ENCODE measurements at places on chromosomes 7 and 10.

- DNase-seq, result no peak
Observed at GRCh38 chr10:127210936-127211466, 14.6 kb upstream of the INSYN2A start.

DNA sequence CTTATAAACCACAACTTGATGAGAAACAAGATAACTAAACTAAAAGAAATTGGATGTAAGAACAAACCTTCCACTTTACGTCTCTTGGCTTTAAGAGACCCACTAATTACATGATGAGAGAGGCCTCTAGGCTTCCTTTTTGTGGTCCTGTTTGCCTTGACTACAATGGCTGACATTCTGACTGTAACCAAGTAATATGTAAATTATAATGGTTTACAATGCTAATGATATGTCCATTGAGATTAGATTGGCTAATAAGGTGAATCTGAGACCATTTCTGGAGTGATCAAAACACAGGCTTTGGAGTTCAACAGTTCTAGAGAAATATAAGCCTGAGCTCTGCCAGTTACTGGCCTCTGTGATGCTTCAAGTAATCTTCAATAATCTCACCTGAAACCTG lies 39.4 kb upstream of the AGMO start:
- no peak for DNase-seq

DNA sequence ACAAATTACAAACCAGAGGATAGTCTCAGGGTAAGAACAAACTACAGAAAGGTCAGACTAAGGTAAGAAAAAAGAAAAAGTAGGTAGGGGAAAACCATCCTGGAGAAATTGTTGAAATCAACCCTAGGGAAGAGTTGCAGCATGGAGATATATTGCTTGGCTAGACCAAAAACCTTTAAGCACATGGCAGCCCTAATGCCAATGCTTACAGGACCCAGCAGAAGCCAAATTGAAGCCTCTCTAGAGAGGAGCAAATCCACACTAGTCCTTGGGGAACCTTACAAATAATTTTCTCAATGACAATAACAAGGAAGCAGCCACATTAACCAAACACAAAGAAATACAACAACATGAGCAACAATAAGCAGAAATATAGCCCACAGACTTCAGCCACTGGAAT lies 81.9 kb downstream of the CNOT4 start:
- no peak for DNase-seq

DNA sequence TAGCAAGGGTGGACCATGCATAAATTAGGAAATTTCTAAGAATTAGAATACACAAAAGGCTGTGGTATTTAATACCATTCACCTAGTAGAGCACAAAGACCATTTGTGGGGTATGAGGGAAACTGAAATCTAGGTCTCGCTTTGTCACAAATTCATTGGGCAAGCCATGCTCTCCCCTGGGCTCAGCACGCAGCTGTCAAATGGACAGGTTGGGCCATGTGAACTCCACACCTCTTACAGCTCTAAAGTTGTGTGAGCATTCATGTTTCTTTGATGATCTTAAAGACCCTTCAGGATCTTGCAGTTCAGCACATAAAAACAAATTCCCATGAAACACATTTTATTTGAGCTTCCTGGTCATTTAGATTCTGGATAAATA lies 121.3 kb downstream of the CHN2 start:
- DNase-seq, result no peak

- DNase-seq, result no peak
Observed at GRCh38 chr7:11193131-11193867, 219.6 kb downstream of the PHF14 start.

DNA sequence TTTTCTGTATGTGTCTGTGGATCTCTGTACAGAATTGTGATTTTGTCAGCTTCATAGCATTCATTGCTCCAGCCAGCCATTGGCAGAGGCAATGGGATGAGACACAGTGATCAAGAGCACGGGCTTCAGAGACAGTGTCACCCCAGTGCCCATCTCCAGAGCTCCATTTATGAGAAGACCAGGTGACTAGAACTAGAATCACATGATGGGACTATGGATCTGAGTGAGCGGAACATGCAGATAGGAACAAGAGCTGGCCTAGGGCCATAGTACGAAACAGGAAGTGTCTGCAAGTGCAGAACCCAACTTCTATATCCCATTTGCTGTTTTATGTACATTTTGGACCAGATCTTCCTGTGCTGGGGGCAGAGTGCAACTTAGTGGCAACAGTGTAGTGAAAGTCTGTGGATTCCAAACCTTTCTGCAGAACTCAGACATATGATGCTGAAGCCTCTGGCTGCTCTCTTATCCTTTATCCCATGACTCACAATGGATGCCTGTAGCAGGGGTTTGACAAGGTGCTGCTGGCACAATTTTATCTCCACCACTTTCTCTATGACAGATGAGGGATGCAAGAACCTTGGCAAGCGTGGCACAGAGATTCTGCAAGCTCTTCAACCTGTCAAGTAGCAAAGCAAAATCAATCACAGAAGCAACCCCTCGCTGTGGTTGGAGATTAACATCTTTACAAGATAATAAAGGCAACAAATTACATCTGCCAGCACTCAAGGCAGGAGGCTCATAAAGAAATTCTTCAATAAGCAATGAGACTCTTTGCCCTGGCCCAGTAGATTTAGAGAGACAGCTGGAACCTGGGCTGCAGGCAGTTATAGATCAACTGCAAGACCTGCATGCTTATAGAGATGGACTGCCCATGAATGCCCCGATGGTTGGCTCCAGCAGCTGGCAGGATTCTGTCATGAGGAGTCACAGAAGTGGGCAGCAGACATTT lies 681.3 kb downstream of the TNS3 start:
- no peak for DNase-seq

- no peak for DNase-seq
Observed at GRCh38 chr7:81908220-81908619, 138.4 kb upstream of the HGF start.

DNA sequence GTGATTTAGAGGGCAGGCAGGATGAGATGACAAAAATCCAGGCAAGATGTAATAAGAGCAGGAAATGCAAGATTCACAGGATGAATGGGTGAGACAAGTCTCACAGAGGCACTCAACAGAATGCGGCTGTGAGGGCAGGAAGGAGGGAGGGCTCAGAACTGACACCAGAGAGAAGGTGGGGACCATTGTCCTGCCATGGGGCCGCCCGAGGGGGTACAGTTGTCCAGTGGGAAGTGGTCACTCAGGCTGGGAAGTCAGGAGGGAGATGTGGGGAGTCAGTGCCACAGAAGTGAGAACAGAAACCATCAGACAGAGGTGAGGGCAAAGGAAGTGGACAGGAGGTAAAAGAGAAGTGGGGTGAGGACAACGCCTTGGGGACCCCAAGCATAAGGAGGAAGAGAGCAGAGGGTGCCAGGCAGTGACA lies 8.9 kb downstream of the HIP1 start:
- no peak for DNase-seq

DNA sequence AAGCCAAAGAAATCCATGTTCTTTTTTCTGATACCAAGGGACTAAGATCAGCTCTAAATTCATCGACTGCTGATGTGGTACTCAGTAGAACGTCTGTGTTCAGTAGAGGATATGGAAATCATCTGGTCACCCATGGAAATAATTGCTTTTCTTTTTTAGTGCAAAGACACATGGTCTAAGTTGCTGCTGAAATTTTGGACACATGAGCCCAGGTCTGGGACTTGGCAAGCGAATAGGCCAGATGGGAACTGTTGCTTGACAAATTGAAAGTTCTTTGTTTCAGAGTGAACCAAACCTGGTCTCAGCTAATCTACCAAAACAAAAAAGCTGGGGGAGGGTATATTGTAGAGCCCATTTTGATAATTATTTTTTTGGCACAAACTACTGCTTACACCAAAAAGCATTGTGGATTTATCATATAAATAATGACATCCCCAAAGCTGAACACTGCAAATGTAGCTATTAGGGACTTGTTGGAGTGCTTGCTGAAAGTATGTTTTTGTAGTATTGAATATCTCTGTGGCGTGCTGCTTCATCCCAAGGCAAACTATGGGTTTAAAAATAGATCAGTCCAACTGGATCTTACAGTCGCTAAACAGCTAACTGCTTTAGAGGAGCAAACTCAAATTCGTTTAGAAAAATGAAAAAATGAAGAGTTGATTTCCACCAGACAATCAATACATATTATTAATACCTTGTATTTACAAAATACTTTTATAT lies 144.7 kb downstream of the TRIL start:
- DNase-seq, result no peak

- no peak for DNase-seq
Observed at GRCh38 chr7:127901895-127902703, 129.1 kb downstream of the LRRC4 start.

DNA sequence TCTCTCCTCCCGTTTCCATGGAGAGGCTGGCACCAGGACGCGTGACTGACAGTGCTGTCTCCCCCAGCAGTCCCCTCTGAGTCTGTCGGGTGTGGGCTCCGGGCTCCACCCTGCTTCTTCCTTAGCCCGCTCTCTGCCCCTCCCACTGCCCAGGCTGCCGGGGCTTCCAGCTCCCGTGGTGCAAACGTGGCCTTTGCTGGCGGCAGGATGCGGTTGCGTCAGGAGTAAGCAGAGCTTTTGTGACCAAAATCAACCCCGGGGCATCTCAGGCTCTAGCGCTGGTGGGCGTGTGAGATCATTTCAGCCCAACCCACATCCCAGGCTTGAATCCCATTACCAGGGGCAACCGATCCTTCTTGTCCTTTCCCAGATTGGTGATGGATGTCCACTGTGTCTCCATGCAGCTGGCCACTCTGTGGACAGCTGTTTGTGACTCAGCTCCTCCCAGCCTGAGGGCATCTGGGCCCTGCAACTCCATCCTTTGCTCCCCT lies 28.2 kb downstream of the PTPRE start:
- no peak for DNase-seq

DNA sequence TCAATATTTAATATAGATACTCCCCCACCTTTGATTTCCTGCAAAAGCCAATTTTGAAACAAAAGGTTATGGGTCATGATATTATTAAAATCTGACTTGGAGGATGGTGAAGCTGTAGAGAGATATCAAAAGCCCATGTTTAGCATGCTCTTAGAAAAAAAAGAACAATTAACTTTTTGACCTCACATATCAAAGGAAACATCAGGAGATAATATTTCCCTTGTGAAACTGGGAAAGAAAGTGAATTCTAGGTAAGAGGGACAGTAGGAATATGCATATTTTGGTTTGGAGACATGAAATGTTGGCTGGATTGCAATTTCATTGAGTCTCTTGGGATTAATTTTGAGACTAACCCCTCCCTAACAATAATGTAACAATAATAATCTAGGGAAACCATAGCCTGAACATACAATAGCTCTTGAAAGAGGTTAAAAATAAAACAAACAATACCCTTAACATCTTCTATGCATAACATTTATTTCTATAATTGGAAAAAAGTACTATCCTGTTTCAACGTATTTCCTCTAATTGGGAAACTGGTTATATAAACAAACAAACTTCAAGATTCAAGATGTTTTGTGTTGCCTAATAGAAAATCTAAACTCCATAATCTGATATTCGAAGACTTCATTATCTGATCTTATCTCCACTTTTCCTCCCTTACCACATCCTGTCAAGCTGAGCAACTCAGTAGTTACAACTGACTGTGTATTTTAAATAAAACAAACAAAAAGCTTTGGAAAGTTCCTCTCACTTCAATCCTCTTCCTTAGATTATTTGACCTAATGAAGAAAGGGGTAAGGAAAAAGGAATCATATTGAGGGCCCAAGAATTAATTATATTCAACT lies 14.8 kb downstream of the TMEM26 start:
- no peak for DNase-seq

DNA sequence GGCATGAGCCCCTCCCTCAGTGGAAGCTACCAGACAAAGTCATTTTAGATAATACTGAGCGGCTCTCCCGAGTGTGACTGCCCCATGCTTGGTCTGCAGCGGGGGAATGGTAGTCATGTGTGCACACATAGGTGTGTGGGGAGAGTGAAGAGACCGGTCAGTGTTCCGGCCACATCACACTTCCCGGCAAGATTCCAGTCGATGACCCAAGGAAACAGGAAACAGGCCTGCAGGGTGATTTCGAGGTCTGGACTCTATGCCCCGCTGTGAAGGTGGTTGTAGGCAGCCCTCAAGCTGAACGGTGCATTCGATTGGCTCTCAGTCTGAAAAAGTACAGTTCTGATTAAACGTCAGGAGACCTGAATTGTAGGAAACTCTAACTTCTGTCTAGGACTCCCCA lies 73.2 kb downstream of the SYPL1 start:
- DNase-seq, result no peak

DNA sequence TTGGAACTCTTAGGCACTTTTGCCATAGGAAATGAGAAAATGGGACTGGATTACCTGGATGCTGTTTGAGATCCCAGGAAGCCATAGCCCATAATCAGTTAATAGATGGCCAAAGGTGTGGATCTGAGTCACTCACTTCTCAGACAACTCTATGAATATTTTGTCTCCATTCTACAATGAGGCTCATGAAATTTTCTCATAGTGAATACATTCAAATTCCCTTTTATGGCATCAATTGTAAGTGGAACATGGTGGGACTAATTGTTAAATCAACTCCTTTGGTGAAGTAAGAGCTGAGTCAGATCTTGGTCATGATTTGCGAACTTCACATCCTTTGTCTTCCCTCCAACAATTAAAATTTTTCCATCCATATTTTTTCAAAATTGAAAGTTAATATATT lies 222.1 kb downstream of the ARL4A start:
- DNase-seq, result no peak

DNA sequence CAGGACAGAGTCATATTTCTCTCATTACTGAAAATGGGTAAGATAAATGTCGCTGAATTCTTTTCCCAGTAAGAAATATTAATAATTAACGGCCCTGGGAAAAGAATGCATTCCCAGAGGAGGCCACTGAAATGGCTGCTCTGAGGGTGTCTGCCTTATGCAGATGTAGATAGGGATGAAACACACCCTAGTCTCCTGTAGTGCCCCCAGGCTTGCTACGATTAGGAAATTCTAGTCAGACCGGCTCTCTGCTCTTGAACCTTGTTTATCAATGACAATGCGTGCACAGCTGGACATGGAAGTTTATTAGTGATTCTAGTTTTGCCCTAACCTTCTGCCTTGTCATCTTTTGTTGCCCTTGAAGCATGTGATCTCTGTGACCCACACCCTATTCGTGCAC lies 291.1 kb downstream of the ZNF248 start:
- DNase-seq, result no peak

DNA sequence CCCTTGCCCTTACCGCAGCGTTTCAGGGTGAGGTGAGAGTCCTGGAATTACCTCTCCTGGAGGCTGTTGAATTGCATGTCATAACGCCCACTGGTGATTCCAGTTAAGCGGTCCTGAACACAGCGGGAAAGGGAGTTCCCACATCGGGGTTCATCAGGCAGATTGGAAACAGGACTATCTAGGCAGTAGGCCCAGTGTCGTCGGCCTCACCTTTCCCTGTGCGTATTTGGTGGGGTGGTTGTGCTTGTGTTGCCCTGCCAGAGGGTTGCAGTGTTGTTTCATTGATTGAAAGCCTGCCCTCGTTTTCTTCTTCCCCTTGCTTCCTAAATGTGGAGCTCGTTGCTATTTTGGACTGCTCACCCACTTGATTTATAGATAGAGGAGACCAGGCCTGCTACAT lies 10.6 kb upstream of the SUN1 start:
- DNase-seq, result no peak

Data from activated naive CD4-positive, alpha-beta T cell treated with anti-CD3 and anti-CD28 coated beads, Interleukin-2, amount 50 U/mL, for 72 hours (primary cell).